ENCODE measurements at places on chromosomes 7 and 10. TPM values are rescaled to one million over a fixed set of nuclear protein-coding genes. Genes with fewer than 3 reads are reported as not detected.

DNA sequence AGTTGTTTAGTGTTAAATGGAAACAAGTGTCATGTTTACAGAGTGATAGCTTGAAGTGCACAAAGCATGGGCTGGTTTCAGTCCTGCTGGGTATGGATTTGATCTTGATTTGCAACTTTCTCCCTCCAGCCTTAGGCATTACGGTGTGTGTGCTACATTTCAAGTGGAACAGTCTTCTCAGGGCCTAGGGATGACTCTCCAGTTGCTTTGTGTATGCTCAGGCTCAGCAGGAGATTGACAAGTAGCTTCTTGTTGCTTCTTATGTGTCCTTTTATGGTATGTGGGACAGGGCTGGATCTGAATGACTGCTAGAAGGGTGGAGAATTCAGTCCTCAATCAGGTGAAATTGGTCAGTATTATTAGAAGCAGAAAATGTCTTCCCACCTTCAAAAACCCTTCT, 51.3 kb upstream of the PLEKHA1 start:
- DNase-seq = no peak

- DNase-seq = no peak
These were observed 181.9 kb downstream of the KMT2E start for GRCh38 chr7:105195891-105196290.

DNA sequence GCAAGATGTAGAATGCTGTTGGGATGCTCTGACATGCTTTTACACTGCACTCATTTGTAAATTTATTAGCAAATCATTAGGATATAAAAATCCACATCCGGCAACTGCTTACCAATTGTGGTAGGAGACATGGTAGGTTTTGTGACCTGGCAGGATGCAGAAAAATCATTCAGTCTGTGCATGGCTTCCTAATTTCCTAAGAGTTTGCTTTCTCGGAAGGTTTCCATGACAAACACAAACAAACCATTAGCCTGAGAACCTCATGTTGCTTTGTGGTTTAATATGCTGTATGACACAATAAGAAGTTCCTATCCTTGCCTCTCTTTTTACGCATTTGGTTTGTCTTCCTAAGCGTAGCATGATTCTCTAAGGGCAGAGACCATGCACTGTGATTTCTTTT, 14.7 kb upstream of the LMBR1 start:
- DNase-seq = no peak

- DNase-seq = no peak
These were observed 317.8 kb upstream of the MKI67 start for GRCh38 chr10:128443925-128444518.

GRCh38 chr7:1283941-1284742, 51.5 kb downstream of the UNCX start:
- no peak for DNase-seq

The C10orf67 gene
- 1.5 TPM for total RNA-seq

The TNRC18 gene
- 47.7 TPM for total RNA-seq

The LHFPL3 gene
- total RNA-seq = not detected

All from activated naive CD4-positive, alpha-beta T cell treated with anti-CD3 and anti-CD28 coated beads, Interleukin-2, amount 50 U/mL, for 72 hours (primary cell).